ENCODE measurements at places on chromosomes 6 and 20.

DNA sequence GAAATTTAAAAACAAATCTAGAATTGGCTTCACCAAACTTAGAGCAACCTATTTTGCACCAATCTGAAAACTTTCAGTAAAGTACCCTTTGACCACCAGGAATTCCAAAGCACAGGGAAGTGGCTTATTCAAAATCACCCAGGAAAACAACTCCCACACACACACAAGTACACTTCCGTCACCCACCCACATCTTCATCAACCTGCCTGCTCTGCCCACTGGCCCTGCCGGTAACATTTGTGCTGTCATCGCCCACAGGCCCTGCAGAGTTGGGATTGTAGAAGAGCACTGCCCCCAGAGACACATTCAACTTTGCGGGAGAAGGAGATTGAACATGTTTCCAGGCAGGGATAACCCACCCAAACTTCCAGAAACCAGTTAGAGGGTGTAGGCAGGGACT lies 19.3 kb upstream of the SCML4 start:
- DNase-seq, result no peak

- DNase-seq, result no peak
Observed at GRCh38 chr6:73691512-73691911, 4.5 kb upstream of the CD109 start.

GRCh38 chr6:102126488-102126887 lies 733.0 kb downstream of the GRIK2 start:
- DNase-seq, result no peak

DNA sequence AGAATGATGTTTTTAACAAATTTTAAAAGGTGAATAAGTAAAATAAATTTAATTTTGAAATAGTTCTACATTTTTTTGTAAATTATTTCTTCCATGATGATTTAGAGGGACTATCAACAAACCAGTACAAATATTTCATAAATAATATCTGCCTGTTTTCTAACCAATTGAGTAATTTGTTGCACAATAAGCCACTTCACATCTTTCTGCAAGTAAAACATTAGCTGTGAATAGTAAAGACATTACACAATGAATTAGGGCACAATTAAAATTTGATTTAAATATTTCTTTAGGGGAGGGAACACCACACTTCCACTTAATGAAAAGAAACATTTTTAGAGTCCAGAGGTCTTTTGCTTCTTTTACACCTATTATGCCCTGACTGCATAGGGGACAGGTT lies 118.4 kb upstream of the PTPRK start:
- no peak for DNase-seq

- no peak for DNase-seq
Observed at GRCh38 chr6:168157272-168158212, 78.5 kb upstream of the FRMD1 start.

DNA sequence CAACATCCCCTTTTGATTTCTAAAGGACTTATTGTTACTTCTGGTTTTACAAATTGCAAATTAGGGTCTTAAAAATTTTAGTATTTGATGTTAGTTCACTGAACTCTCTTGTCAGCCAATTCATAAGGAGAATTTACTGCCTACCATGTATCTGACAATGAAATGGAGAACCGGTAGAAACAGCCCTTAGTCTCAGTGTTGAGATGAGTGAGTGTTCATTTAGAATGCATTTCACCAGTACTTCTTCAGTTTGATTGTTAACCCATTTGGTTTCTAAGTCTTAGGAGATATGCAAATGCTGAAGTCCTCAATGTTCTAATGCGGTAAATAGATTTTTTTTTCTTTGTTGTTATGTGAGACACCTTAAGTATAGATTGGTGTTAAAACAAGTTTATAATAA lies 616.3 kb upstream of the FLRT3 start:
- no peak for DNase-seq

- no peak for DNase-seq
Observed at GRCh38 chr6:71259888-71260604, 28.6 kb upstream of the OGFRL1 start.

GRCh38 chr20:6440443-6440799 lies 317.6 kb upstream of the FERMT1 start:
- no peak for DNase-seq

DNA sequence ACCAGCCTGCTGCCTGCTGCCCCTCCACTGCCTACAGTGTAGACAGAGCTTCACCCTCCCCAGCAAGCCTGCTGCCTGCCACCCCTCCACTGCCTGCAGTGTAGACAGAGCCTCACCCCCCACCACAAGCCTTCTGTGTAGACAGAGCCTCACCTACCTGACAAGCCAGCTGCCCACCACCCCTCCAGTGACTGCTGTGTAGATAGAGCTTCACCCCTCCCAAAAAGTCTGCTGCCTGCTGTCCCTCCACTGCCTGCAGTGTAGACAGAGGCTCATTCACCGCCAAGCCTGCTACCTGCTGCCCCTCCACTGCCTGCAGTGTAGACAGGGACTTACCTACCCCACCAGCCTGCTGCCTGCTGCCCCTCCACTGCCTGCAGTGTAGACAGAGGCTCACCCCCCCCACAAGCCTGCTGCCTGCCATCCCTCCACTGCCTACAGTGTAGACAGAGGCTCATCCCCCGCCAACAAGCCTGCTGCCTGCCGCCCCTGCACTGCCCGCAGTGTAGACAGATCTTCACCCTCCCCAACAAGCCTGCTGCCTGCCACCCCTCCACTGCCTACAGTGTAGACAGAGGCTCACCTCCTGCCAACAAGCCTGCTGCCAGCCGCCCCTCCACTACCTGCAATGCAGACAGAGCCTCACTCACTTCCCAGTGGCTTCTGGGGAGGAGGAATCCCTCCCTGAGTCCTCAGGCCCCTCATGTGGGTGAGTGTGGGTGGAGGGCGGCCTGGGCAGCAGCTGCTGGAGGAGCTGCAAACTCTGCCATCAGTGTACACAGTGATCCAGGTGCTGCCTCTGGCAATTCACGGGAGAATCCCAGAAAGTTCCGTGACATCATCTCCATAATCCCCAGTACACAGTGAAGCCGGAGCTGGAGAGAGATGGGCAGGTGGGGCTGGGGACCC lies 140.9 kb downstream of the DLL1 start:
- DNase-seq, result no peak

- DNase-seq, result no peak
Observed at GRCh38 chr6:39421383-39422225, 99.1 kb upstream of the KCNK16 start.

- no peak for DNase-seq
Observed at GRCh38 chr6:32967151-32968091, 973 bp upstream of the BRD2 start.

DNA sequence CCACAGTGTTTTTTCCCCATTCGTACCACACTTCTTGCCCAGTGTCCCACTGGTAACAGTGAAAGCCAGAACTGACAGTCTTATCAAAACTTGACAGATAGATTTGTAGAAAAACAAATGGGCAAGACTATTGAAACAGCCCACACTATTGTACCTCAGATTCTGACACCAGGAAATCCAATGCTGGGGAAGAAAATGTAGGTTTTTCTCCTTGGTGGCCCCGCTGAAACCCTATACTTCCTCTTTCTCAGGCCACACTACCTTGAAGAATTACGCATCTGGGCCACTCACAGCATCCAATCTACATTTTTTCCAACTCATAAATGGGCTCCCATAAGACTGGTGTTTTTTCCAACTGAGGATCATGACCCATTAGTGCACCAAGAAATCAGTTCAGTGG lies 90.9 kb upstream of the HDDC2 start:
- DNase-seq, result no peak

GRCh38 chr6:100138346-100139022 lies 144.5 kb upstream of the MCHR2 start:
- no peak for DNase-seq

- no peak for DNase-seq
Observed at GRCh38 chr6:26122402-26122792, 35.2 kb downstream of the HFE start.

DNA sequence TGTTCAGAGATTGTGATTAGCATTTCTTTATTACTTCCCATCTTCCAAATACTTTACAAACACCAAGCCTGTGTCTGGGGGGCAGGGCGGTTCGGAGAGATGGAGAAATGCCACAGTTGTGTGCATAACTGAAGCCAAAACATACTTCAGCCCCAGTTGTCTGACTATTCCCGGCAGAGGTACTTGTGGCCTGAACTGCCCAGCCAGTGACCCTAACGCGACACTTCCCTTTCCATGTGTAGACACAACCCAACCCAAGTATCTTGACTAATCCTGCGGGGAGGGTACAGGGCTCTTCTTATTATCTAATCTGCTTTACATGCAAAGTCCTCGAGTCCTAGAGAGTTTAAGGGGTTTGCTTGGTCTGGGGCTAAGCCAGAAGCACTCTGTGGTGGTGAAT lies 46.2 kb downstream of the ISM1 start:
- DNase-seq, result no peak

DNA sequence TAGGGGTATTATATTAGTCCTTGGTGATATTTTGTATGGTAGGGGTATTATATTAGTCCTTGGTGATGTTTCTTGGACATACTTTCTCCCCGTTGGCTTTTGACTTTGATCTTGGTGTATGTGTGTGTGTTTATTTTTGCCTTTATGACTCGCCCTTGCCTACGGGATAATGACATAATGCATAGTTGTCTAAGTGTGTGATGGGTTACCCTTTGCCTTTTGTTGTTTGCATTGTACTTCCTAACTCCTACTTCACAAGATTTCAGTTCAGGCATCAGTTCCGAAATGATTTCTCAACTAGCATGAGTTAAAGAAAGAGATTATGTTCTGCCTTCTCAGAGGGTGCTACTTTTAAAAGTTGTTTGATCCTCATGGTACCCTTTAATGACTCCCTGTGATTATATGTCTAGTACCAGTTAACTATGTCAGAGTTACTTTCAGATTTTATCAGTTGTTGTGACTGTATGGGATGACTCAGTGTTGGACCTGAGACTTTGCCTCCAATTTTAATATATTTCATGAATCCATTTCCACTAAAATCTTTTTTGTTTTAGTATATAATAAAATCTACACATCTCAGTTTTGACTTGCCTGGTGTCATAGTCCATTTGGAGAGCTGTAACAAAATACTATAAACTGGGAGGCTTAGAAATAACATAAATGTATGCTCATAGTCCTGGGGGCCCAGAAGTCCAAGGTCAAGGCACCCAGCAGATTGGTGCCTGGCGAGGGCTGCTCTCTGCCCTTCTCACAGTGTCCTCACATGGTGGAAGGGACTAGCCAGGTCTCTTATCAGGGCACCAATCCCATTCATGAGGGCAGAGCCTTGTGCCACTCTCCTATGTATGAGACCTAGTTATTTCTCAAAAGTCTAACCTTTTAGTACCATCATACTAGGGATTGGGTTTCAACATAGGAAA lies 34.1 kb downstream of the CDYL start:
- DNase-seq, result no peak

GRCh38 chr6:77455271-77455670 lies 8.0 kb downstream of the HTR1B start:
- no peak for DNase-seq

DNA sequence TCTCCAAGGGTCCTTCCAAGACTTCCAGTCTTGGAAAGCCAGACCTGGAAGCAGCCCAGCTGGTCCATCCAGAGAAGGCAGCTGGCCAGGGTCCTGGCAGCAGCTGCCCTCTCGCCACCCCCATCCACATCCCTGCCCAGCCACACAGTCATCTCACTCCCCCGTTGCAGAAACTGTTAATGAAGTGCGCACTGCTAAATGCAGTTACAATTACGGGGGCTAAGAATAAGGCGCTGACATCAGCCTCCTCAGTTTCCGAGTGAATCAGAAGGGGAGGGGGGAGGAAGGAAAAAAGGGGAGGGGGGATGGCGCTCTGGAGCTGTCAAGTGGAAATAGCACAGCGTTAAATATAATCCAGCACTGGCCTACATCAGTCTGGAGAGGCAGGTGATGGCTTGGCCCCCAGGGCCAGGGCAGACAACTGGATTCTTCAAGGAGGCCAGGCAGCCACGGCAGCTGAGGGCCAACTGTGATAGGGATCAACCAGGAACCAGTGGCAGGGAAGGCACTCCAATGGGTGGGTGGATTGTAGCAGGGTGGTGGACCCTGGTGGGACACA lies 6.9 kb downstream of the RIMS4 start:
- DNase-seq, result no peak

DNA sequence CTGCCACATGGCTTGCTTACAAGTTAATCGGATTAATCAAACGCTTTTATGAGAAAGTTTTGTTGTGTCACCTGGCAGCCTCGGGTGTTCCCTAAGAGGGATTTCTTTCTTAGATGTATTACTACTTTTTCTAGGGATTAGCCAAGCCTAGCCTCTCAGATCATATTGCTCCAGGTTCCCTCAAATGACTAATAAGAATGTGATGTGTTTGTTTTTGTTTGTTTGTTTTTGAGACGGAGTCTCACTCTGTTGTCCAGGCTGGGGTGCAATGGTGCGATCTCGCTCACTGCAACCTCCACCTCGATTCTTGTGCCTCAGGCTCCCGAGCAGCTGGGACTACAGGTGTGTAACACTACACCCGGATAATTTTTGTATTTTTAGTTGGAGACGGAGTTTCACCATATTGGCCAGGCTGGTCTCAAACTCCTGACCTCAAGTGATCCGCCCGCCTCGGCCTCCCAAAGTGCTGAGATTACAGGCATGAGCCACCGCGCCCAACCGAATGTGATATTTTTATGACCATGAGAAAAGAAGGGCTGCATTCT lies 977 bp downstream of the HMGN4 start:
- no peak for DNase-seq

- no peak for DNase-seq
Observed at GRCh38 chr6:99151634-99152346, 197.7 kb downstream of the FAXC start.

DNA sequence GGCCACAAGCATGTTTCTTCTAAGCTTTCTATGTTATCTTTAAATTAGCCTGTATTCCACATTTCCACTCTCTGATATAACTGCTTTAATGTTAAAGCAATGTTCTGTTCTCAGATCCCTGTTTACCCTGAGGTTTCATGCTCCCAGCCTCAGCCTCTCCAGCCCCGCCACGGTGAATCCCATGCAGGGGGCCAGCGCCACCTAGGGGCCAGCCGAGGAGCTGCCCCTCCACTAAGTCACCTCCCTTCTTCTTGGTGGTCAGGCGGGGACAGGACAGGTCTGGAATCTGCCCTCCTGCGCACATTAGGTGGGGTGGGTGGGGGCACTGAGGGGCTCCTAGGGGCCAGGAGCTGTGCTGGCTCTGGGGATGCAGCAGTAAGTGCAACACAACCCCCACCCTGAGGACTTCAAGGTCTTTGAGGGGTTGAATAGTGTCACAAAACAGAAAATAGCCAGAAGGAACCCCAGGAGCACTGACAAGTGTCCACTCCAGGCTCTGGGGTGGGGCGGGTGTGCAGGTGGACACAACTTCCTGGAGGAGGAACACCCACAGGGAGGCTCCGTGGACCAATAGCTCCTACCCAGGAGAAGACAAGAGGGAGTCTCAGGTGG lies 61.6 kb downstream of the RAB44 start:
- DNase-seq, result peak; percentile 79

- no peak for DNase-seq
Observed at GRCh38 chr6:4940416-4940815, 63.4 kb downstream of the RPP40 start.

GRCh38 chr6:152225241-152225934 lies 411.8 kb downstream of the SYNE1 start:
- no peak for DNase-seq

- DNase-seq, result no peak
Observed at GRCh38 chr6:53892707-53893106, 97.9 kb downstream of the LRRC1 start.

- no peak for DNase-seq
Observed at GRCh38 chr6:845566-845965, 152.6 kb upstream of the EXOC2 start.

GRCh38 chr20:20321134-20321533 lies 46.8 kb upstream of the INSM1 start:
- no peak for DNase-seq

All from activated B cell treated with CpG ODN at 0.5 μM for 24 hours (primary cell).